Adrenal gland (tissue), 19 donors: ENCODE measurements at places on chromosomes 3 and 15. TPM values are rescaled to one million over a fixed set of nuclear protein-coding genes. Genes with fewer than 3 reads are reported as not detected.

GRCh38 chr3:151213151-151213550 is 10.1 kb upstream of the GPR171 start:
- no peak for DNase-seq

DNA sequence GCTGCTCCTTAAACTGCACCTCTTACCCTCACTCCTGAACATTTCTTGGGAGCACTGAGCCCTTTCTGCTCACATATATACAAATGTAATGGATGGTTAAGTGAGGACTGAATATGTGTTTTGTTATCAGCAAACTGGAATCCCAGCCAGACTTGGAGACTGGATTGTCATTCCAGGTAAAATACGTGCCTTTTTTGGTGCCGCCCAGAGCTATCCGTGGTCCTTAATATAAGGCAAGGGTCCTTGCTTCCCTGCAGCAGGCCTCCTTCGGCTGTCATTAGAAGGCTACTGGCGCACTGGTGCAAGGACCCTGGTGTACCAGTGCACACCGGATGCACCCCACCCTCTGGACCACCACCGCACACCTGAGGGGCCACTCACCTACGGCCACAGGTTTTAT is 1.1 kb upstream of the GABRB3 start:
- no peak for DNase-seq

GRCh38 chr15:88882785-88883184 is 12.6 kb downstream of the HAPLN3 start:
- DNase-seq, result no peak

DNA sequence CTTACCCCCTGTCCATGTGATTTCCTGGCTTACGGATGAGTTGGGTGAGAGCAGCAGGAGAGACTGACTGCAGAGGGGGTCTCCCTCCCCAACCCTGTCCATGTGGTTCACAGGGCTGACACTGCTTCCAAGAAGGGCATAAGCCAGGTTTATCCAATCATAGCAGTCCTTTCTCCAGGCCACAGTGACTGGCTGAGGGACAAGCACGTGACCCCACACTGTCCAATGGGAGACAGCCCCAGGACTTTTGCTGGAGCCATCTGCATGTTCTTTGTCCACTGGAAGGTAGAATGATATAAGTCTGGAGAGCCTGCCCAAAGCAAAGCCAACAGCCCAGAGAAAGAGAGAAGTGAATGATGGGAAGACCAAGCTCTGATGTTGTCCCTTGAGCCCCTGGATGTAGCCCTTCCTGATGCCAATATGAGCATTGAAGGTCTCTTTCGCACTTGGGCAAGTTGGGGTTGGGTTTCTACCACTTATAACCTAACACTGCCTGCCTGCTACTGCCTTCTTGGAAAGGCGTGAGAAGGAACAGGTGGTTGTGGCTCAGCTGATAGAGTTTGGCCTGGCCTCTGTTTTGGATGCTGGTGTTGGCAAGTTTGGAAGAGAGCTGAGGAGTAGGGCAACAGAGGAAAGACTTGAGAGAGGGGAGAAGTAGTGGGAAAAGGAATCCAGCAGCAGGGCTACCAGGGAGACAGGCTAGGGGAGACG is 41.3 kb upstream of the GRIP2 start:
- no peak for DNase-seq

DNA sequence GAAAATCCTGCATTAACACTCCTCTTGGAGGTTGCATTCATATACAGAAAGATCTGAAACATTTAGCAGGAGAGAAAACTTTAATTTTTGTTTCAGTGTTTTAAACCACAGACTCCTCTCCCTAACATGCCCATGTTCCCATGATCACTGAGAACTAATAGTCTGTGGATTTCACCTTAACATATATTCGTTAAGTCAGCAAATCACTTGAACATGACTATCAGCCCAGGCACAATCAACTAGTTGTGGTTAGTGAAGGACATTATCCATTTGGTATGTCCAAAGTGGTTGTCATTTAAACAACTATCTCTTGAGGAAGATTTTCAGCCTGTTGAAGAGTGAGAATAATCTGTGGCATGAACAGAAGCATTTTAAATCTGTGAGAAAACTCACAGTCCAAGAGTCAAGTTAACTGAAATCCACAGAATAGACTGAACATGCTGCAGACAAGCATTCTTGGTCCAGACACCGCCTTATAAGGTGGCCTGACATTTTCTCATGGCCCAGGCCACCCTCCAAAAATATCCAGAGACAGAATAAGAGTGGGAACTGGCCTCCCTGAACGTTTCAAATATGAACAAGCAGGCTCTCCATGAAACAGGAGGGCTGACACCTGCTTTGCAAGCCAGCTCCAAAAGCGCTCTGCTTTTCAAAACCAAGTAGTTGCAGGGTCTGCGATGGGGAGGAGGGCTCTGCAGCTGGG is 39.9 kb upstream of the ADCY5 start:
- DNase-seq, result no peak

- DNase-seq, result peak; percentile 58
Observed at GRCh38 chr3:51686512-51687215, 15.6 kb downstream of the TEX264 start.

GRCh38 chr3:180762866-180763265 is 83.6 kb upstream of the CCDC39 start:
- DNase-seq, result no peak

DNA sequence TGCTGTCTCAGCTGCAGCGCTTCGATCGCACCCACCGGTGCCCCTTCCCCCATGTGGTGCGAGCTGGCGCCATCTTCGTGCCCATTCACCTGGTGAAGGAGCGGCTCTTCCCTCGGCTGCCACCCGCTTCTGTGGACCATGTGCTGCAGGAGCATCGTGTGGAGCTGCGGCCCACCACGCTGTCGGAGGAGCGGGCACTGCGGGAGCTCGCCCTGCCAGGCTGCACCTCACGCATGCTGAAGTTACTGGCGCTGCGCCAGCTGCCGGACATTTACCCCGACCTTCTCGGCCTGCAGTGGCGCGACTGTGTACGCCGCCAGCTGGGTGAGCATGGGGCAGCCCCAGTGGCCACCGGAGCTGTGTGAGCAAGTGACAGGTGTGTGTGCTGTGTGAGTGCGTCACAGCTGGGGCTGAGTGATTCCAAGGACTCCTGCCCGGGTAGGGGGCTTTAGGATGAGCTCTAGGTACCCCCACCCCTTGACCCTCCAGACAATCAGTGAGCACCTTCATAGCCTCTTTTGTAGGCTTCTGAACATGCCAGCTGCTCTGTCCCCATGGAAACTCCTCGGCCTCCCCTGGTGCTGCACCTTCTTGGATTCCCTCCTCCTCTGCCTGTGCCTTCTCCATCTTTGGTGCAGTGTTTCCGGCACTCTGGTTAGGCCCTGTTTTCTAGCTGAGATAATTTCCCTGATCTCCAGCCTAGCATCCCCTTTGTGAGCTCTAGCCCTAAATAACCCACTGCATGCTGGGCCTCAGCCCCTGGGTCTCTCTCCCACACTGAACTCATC is 7.0 kb downstream of the C15orf39 start:
- peak; percentile 69 for DNase-seq

GRCh38 chr3:128285042-128285966 is 132.0 kb downstream of the EEFSEC start:
- DNase-seq, result no peak

DNA sequence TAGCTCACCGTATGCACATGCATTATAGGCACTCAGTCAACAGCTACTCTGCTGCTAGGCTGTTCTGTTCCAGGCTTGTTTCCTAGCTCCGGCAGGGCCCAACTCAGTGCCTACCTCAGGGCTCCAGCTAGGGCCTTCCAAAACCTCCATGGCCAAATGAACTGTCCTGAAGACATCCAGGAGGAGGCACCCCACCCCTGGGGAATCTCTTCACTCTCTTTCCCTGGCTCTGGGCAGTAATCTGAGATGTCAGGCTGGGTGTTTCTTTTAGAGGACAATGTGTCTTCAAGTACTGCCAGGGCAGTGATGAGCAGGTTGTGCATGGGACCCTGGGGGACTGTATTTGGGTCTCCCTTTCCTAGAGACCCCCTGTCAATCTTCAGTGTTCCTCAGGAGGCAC is 38.3 kb upstream of the TPM1 start:
- DNase-seq, result no peak

GRCh38 chr15:74809956-74810355 is 2.7 kb upstream of the LMAN1L start:
- no peak for DNase-seq

DNA sequence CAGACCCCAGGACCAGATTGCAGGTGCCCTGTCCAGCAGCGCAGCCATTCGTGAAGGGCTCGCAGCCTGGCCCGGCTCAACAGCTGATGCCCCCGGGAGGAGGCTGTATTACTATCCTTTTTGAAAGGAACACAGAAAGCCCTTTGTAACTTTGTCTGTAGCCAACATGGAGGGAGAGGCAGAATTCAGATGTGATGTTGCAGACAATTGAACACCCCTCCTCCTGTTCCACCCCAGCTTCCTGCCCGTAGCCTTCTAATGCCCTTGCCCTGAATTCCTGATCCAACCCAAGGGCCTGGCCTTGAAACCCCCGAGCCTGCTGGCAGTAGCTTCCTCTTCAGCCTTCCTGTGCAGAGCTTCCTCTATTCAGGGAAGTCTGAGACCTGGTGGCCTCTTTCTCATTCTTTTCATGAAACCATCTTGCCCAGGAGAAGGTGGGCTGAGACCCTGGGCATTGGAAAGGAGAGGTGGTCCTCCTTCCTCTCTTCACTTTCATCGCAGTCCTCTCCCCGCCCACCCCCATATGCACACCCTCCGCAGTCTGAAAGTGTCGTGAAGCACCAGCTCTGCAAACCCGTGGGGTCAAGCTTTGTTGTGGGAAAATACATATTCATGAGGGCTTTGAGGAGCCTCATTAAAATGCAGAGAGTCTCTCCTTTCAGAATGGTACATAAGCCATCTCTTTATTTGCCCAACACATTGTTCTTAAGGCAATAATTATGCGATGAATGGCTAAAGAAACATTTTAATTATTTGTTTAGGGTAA is 109.2 kb downstream of the APBA2 start:
- DNase-seq, result no peak

DNA sequence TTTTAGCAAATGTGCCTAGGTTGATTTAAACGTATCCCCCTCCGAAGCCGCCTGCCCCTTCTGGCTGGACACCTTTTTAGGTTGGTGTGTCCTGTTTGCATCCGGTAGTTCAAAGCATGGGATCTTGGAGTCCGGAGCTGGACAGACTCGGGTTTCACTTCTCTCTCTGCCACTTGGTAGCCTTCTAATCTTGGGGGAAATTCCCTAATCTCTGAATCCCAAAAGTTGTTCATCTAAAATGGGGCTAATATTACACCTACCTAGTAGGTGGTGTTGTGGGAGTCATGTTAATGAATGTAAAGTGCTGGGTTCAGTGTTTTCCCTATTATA is 760 bp downstream of the FANCI start:
- DNase-seq, result no peak

- DNase-seq, result no peak
Observed at GRCh38 chr15:74431645-74432044, 2.1 kb downstream of the SEMA7A start.

- peak; percentile 69 for DNase-seq
Observed at GRCh38 chr3:170499562-170500156, 81.0 kb downstream of the CLDN11 start.

GRCh38 chr3:184811034-184811433 is 932 bp upstream of the VPS8 start:
- no peak for DNase-seq

DNA sequence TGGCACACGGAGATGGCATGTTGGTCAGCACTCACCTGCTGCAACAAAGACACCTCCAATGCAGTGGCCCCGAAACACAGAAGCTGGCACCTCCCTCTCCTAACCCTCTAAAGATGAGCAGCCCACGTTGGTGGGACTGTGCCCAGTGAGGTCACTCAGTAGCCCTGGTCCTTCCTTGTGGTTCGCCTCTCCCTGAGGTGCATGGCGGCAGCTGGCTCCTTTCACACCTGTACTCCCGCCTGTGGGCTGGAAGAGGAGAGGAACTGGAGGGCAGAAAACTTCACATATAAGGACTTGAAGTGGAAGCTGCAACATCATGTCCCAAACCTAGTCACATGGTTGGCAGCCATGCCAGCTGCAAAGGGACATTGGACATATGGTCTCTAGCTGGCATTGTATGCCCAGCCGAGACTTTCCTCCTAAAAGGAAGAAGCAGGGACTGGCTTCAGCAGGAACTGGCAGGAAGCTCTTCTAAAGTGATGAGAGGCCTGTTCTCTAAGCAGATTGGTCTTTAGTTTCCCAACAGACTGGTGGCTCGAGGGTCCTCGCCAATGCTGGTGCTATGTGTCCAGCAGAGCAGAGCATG is 10.8 kb upstream of the C3orf22 start:
- DNase-seq, result no peak

- no peak for DNase-seq
Observed at GRCh38 chr3:50245251-50245745, 9.3 kb downstream of the GNAI2 start.

GRCh38 chr15:89769366-89769765 is 6.8 kb upstream of the MESP2 start:
- no peak for DNase-seq

DNA sequence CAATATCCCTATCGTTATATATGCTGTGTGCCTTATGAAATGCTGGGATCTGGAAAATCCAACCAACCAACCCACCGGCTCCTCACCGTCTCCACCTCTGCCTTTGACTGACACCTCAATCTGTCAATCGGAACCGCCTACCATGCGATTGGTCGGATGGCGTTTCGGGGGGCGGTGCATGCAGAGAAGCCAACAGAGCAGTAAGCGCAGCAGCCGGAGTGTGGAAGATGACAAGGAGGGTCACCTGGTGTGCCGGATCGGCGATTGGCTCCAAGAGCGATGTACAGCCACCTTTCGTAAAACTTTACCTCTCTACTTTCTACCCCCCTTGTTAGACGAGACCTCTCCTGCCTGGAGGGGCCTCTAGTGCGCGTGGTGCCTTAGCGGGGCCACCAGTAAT is 6.3 kb downstream of the CLK3 start:
- no peak for DNase-seq

GRCh38 chr3:142127941-142128658 is 21.2 kb downstream of the TFDP2 start:
- DNase-seq, result no peak

DNA sequence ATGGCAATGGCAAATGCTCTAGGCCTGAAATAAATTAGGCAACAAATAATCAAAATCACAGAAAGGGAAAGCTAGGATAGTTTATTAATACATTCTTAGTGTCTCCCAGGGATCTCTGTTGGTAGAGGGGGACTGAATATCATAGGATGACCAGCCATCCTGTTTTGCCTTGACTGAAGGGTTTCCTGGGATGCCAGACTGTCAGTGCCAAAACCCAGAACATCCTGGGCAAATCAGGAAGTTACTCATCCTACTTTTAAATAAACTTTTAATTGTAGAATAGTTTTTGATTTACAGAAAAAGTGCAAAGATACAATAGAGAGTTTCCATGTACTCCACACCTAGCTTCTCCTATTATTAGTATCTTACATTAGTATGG is 21.8 kb upstream of the SIAH2 start:
- no peak for DNase-seq

GRCh38 chr15:39191871-39192291 is 389.0 kb upstream of the THBS1 start:
- no peak for DNase-seq

CACNA2D3 gene
- total RNA-seq, result 2.8 TPM

ALS2CL gene
- total RNA-seq, result 2.6 TPM

MFSD1 gene
- 74.6 TPM for total RNA-seq

GP5 gene
- total RNA-seq, result not detected

SGO1 gene
- total RNA-seq, result not detected

SLITRK3 gene
- total RNA-seq, result not detected
